Activated effector memory CD4-positive, alpha-beta T cell treated with Interleukin-2 at 50 U/mL for 16 hours (primary cell): ENCODE measurements at places on chromosomes 6 and 20.

DNA sequence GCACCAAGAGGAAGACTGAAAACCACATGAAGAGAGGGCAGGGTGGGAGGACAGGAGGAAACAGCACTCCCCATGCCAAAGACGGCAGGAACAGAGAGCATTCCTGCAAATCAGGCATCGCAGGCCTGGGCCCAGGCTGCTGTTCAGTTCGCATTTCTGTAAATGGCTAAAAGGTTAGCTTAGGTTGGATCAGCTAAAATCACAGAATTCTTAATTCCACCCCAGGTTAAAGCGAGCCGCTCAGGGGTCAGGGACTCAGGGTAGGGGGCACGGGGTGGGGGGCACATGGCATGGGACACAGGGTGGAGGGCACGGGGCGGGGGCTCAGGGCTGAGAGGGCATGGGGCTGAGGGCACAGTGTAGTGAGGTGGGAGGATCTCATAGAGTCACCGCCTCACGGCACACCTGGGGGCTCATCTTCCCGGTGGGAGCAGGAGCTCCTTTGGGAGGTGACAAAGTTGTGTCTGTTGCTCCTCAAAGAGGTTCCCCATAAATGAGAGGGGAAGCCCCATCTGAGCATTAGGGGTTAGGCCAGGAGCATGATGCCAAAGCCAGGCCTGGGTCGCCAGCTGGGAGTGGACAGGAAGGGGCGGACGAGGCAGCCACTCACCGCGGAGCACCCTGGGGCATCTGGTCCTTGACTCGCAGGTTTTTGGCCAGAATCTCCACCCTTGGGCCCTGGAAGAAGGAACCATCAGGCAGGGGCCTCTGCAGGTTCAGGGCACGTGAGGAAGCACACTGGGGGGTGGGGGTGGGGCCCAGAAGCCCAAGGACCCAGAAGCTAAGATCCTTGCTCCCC lies 200.7 kb downstream of the PREX1 start:
- DNase-seq, result no peak

GRCh38 chr20:33859751-33860150 lies 48.6 kb downstream of the CHMP4B start:
- no peak for DNase-seq

DNA sequence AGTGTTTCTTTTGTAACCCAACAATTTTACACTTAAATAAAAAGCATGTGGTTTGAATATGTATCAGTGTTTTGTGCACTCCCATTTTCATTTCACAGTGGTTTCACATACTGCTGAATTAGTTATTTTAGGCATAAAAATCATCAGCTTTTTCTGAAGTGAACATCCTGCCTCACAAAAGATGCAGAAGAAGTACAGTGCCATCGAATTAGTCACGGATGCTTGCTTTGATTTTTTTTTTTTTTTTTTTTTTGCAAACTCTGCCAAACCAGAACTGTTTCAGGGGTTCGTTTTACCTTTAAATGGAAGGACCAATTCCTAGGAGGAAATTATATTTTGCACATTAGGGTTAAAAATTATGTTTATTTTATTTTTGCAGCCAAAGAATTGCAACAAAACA lies 158.6 kb downstream of the RPS12 start:
- DNase-seq, result no peak

DNA sequence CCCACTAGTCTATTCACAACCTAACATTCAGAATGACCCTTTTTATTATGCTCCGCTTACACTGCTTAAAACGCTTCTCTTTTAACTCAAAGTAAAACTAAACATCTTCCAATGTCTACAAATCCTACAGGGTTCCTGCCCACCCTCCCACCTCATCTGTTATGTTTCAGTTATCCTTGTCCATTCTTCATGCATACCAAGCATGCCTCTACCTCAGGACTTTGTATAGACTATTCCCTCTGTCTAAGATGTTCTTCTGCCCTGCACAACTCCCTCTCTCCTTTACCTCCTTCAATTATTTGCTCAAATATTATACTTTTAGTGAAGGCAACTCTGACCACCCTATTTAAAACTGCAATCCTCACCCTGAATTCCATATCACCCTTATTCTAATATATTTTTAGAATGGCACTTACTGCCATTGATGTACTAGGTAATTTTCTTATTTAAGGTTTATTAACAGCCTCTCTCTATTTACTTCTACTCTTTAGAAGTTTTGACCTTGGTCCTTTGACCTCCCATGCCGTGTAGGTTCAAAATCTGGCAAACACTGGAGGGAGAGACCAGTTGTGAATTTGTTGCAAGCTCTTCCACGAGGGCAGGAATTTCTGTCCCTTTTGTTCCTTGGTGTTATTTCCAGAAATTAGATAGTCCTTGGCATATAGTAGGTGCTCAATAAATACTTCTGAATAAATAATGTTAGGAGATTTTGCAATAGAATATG lies 111.8 kb downstream of the CHD6 start:
- no peak for DNase-seq

- no peak for DNase-seq
Measured at GRCh38 chr6:90805619-90806155, 218.8 kb upstream of the MAP3K7 start.

- peak; percentile 36 for DNase-seq
Measured at GRCh38 chr6:2764610-2765165, 505 bp upstream of the WRNIP1 start.

DNA sequence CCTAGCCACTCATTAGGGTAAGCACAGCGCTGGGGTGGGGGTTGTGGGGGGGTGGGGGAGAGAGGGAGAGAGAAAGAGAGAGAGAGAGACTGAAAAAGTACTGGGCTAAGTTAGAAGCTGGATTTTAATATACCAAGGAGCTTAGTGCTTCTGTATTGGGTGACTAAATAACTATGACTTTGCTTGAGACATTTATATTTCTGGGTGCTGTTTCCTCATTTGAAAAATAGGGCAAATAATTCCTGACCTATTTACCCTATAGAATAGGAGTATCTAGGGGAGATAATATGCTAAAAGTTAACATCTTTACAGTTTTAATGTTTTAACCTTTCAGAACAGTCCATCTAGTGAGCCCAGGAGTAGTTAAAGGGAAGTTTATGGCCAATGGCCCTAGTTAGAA lies 7.7 kb downstream of the NKAIN2 start:
- no peak for DNase-seq

DNA sequence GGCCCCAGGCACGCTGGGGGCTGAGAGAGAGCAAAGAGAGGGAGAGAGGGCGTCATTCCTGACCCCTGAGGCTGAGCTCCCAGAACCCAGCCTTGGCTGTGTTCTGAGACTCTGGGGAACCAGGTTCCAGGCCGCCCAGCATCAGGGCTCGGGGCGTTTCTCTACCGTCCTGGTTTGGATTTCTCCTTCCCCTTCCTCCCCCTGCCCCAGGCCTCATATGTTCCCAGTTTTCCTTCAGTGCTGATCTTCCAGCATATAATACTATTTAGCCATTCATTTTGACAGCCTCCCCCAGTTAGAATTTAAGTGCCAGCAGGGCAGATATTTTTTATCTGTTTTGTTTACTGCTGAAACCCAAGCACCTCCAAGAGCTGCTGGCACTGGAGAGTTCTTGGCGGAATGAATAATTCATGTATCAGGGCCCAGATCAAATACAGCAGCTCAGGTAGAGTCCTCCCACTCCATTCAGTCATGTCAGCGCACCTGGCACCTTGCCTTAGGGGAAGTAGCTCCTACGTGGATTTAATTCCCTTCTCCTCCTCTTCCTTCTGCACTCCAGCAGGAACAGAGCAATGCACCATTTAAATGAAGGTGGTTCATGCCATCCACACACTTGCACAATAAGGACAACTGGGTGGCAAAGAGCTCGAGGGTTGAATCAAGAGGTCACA lies 23.4 kb upstream of the FRMD1 start:
- no peak for DNase-seq

DNA sequence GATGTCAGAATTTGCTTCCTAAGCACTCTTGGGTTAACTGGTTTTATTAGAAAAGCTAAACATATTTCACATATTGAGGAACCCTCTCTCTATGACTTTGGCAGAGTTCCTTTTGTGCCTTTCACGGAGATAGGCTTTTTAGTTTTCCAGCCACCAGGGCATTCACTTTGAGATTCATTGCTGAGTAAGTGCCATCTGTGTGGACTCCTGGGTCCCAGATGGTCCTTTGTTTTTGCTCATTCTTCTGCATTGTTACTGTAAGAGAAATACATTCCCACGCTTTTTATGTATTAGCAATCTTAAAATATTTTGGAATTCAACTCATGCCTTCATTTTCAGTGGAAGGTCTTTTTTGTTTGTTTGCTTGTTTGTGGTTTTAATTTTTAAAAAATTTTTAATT lies 76.3 kb upstream of the PHACTR2 start:
- DNase-seq, result no peak

DNA sequence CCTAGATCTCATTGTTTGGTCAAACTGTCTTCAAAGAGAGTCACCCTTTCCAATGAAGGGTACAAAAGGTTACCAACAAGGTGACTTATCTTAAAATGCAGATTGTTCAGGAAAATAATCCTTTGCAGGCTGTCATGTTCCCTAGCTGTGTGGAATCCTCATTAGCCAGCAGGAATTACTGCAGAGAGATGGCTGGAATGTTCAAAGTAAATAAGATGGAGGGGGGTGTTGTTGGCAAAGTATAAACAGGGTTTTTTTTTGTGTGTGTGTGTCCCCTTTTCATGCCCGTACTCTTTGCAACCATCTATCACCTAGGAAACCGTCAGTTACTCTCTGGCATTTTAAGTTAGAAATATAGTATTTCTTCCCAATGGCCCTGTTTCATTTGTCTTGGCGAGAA lies 6.5 kb downstream of the NEDD9 start:
- DNase-seq, result no peak

GRCh38 chr20:52054123-52054522 lies 137.5 kb downstream of the ZFP64 start:
- DNase-seq, result peak; percentile 19

GRCh38 chr6:141467881-141468280 lies 664.8 kb upstream of the GJE1 start:
- no peak for DNase-seq

- DNase-seq, result no peak
Measured at GRCh38 chr6:109348226-109348625, 34.0 kb downstream of the CD164 start.

- no peak for DNase-seq
Measured at GRCh38 chr20:62368392-62368975, 1.4 kb upstream of the LAMA5 start.

DNA sequence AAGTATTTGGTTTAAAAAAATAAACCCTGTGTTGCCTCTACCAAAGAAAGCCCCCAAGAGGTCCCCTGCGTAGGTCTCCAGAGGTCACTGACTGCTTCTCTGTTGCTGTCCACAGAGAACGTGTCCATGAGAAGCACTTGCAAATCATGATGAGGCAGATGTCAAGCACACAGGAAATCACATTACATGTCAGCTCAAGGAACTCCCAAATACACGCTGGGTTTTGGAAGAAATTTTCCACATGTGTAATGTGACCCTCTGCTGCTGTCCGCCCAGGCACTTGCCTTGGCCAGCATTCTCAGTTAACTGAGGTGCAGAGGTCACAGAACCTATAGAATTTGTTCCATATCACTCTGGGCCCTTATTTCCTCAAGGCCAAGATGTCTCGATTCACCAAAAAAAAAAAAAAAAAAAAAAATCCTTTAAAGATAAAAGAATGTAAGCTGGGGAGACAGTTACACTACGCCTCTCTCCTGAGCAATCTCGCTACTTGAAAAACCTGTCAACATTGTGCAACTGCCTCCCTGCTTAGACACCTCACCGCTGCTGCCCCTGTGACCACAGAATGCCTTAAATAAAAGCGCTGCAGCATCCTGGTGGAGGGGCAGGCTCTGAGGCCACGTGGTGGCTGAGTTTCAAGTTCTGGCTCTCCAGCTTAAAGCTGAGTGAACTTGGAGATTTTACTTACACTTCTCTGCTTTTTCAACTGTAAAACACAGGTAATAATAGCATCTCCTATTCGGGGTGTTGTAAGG lies 42.3 kb downstream of the SLC22A23 start:
- DNase-seq, result no peak
